ENCODE measurements at places on chromosomes 1 and 21. TPM values are rescaled to one million over a fixed set of nuclear protein-coding genes. Genes with fewer than 3 reads are reported as not detected.

DNA sequence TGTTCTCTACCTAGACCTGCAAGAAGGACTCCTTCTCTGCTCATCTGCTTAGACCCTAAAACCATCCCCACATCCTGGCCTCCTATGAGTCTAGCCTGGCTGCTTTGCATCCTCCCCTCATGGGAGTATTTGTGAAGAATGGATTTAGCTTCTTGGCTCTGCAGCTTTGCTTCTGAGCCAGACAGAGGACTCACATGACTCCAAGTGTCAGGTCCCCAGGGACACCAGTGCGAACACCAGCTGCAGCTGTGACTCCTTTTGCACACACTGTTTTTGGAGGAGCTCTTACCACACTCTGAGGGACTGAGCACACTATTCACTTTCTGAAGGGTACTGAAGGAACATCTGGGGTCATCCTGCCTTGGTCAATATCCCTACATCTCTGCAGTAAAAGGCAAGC lies 131.8 kb upstream of the SGIP1 start:
- DNase-seq: peak; percentile 61

DNA sequence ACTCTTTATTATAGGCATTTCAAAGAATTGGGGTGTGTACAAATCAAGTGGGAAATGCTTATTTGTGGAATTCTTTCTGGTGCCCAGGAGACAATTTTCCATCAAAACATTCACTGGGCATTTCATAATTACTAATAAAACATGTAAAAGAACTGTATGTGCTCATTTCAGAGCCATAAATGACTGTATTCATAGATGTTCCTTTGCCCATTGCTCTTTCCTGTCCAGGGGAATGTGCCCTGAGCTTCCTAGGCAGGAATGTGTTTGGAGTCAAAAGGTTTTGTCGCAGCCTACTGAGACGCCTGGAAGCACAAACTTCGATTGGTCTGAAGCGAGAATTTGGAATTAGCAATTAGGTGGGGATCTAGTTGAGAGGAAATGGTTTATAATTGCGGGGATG lies 43.7 kb upstream of the EXOSC10 start:
- DNase-seq: no peak

GRCh38 chr1:151166505-151166956 lies 587 bp downstream of the SCNM1 start:
- no peak for DNase-seq

DNA sequence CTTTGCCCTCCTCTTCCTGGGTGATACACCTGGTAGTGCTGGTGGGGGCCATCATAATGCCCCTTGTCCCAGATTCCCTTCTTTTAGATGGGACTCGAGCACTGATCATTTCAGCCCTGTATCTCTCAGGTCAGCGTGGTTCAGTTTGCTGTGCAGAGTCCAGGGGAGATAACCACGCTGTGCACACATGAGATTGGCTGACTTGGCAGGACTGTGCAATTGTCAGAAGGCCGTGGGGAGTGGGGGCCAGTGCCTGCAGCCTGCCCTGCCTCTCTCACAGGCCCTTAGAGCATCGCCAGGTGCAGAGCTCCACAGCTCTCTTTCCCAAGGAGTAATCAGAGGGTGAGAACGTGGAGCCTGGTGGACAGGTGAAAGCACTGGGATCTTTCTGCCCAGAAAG lies 15.2 kb downstream of the EPHX1 start:
- peak; percentile 54 for DNase-seq

DNA sequence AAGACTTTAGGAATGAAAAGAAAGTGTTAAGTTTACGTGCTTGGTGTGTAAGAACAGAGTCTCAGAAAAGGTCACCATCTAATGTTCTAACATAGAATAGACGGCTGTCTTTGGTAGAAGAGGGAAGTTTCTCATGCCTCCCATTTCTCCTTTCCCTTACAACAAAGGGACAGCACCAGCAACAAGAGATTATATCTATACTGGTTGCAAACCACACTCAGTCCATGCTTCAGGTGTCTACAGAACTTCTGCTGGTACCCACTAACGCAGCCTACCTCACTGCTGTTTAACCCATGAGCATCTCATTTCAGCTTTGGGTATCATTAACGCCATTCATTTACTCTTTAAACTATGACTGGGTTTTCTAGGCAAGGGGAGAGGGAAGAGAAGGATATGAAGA lies 9.2 kb upstream of the ITPKB start:
- DNase-seq: no peak

TSPAN2 gene
- total RNA-seq: 0.69 TPM

Measured in adrenal gland (tissue), 19 donors.